NAMALWA (cell line): ENCODE measurements at places on chromosomes 12 and 14.

- DNase-seq, result peak; percentile 53
Observed at GRCh38 chr14:77243853-77244252, 27.2 kb downstream of the NGB start.

DNA sequence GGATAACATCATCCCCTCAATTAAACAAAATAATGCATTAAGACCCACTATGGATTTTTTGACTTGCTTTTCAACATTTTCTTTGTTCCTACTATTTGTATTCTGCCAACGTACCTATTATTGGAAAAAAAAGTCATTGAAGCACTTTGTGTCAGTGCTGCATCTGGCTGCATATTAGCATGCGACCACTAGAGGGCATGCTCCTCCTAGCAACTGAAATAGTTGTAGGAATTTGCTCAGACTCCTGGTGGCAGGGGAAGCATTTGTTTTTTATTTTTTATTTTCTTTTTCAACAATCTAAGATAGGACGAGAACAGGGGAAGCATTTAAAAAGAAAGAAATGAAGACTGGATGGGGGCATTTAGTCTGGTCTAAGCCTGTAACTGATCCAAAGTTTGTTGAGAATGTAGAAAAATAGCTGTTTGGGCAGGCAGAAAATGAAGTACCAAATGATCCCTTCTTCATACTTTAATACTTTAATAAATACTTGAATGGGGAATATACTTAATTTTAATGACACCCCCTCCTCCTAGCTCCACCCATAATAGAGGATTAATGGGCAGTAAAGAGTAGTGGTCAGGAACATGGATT lies 14.5 kb upstream of the CLEC4A start:
- DNase-seq, result peak; percentile 91

DNA sequence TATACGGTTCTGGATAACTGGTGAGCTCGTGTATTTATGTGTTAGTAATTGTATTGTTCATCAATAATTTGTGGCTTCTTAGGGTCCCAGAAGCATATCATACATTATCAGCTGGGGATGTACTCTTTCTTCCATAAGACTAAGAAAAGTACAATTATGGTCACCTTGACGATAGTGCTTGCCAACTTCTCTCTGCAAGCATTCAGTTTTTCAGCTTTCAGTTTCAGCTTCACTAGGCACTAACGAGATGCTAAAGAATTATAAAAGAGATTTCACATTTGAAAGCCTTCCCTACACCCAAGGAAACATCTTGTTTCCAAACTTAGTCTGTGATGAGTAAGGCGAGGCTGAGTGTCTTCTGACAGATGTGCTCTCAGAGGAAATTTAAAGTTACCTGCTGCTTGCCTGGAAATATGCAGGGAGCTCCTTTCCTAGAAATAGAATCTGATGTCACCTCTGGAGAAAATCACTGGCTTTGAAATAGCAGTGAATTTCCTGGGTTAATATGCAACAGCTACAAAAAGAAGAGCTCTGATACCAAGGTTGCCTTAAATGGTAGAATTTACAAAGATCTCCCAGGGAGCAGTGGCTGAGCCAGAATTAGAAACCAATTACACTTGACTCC lies 1419.9 kb upstream of the TMEM132C start:
- DNase-seq, result no peak

DNA sequence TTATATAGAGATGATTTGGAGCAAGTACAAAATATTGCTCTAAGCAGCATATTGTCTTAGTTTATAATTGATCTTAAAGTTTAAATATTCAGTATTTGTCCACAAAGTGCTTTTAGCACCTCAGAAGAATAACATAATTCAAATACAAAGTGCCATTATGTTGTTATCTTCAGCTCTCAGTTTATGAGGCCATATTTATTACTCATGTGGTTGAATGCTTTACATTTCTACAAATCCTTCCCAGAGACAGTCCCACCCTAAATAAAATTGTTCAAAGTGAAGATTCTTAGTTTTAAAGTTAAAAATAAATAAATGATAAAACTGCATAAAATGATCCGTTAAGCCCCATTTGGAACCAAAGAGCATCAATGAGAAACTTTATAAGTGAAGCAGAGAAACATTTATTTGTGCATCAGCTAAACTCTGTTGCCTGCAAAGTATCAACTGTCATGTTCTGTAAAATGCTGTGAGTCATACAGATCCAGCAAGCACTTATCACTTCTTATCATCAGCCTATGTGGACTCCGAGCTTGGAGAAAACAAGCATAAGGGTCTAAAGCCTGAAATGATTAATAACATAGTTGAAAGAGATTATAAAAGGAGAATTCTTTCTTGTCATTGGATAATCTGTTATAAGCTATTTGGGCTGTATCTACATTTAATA lies 218.9 kb downstream of the ADAMTS20 start:
- DNase-seq, result no peak

DNA sequence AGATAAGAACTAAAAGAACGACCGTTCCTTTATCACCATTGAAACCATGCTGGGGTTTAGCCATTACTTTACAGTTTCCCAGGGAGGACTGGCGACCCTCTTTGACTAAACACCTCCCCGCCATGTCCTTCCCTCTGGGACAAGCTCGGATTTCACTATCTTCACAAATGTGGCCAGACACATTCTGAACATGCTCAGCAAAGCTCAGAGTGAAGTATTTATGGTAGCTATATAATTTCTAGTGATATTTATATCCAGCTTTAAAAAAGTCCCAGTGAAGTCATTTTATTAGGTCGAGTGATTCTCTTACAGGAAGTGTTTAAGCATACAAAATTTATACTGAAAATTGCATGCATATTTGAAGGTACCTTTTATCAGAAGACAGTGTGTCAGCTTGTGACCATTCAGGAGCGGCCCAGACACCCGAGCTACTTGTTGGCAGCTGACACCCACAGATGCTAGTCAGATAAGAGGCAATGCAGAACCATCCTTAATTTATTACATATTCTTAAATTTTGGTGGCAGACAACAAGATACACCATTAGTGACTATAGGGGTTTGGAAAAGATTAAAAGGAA lies 36.8 kb downstream of the NIN start:
- DNase-seq, result peak; percentile 24

GRCh38 chr12:76450690-76451089 lies 102.5 kb upstream of the BBS10 start:
- DNase-seq, result no peak
